Bronchial epithelial cell (primary cell): ENCODE measurements at places on chromosomes 3 and 15. TPM values are rescaled to one million over a fixed set of nuclear protein-coding genes. Genes with fewer than 3 reads are reported as not detected.

Gene RYR3
- under 0.01 and 0.26 TPM in 2 replicates for total RNA-seq

Gene EMC7
- 51.7 and 57.4 TPM in 2 replicates for total RNA-seq

Gene HIGD2B
- 0.13 TPM in 1 of 2 replicates, not detected in the other for total RNA-seq

Gene MME
- 16.9 and 25.3 TPM in 2 replicates for total RNA-seq

Gene ESYT3
- total RNA-seq: 1.1 and 2.9 TPM in 2 replicates

Gene MAP3K13
- total RNA-seq: 14.5 and 25.6 TPM in 2 replicates

Gene GOLGA8R
- 0.53 and 2.8 TPM in 2 replicates for total RNA-seq

Gene SPINT1
- total RNA-seq: 145 and 191 TPM in 2 replicates

Gene SMCO1
- total RNA-seq: not detected in 2 replicates

Gene AMT
- 0.79 and 2.2 TPM in 2 replicates for total RNA-seq

Gene CELSR3
- total RNA-seq: 1.0 and 1.1 TPM in 2 replicates

Gene GREM1
- total RNA-seq: 0.13 and 3.7 TPM in 2 replicates

Gene SLC15A2
- total RNA-seq: 2.6 and 2.8 TPM in 2 replicates

Gene MRPL3
- 97.9 and 119 TPM in 2 replicates for total RNA-seq

Gene LAMB2
- total RNA-seq: 174 and 189 TPM in 2 replicates

Gene TMCO5A
- not detected in 2 replicates for total RNA-seq

Gene HYAL1
- 7.1 and 8.3 TPM in 2 replicates for total RNA-seq

Gene LEKR1
- under 0.01 and 0.64 TPM in 2 replicates for total RNA-seq

Gene MOBP
- not detected in 2 replicates for total RNA-seq

Gene SLC38A3
- total RNA-seq: not detected in 2 replicates

Gene PLA2G4E
- under 0.01 and 1.4 TPM in 2 replicates for total RNA-seq

Gene ST8SIA2
- total RNA-seq: not detected in 2 replicates

Gene A4GNT
- not detected in 2 replicates for total RNA-seq

Gene TUSC7
- not detected in 2 replicates for total RNA-seq

Gene STRA6
- total RNA-seq: 0.26 TPM in 2 replicates

Gene KBTBD13
- not detected in 2 replicates for total RNA-seq

Gene NTRK3
- not detected in 2 replicates for total RNA-seq

Gene AGBL1
- not detected in 2 replicates for total RNA-seq

Gene PLA2G4B
- total RNA-seq: 8.2 and 42.6 TPM in 2 replicates

Gene KLHL40
- total RNA-seq: not detected in 2 replicates

Gene P2RY1
- total RNA-seq: 13.7 and 24.5 TPM in 2 replicates

Gene ECT2
- 9.0 and 11.4 TPM in 2 replicates for total RNA-seq

Gene SRGAP3
- total RNA-seq: 16.5 and 30.5 TPM in 2 replicates

Gene PARP15
- total RNA-seq: 0.13 and 0.26 TPM in 2 replicates

Gene CDCP1
- total RNA-seq: 41.3 and 64.9 TPM in 2 replicates

Gene BCL2A1
- 0.26 and 0.38 TPM in 2 replicates for total RNA-seq

Gene GNAT1
- total RNA-seq: 0.26 TPM in 1 of 2 replicates, not detected in the other

Gene SQOR
- total RNA-seq: 310 and 317 TPM in 2 replicates

Gene GABRB3
- total RNA-seq: 1.1 and 1.4 TPM in 2 replicates

Gene TBC1D21
- total RNA-seq: not detected in 2 replicates

Gene LRRC3B
- total RNA-seq: not detected in 2 replicates

Gene DGKG
- not detected in 2 replicates for total RNA-seq
